K562 (cell line): ENCODE measurements at places on chromosomes 16 and 17. TPM values are rescaled to one million over a fixed set of nuclear protein-coding genes. Genes with fewer than 3 reads are reported as not detected.

Gene IL17C
- total RNA-seq, result not detected in 2 replicates

DNA sequence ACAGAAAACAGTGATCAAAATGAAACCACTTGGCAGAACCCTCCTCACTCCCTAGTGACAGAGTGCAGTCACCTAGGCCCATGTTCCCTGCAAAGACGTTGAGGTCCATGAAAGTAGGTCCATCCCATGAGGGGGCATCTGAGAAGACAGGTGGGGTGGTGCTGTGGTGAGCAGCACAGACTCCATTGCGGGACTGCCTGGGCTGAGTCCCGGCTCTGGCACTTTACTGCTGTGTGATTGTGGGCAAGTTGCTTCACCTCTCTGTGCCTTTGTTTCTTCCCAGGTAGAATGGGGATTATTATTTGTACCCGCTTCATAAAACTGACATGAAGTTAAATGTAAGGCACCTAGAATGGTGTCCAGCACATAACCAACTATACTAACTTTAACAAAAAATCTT lies 23.5 kb upstream of the RHOT1 start:
- peaks cover 2% of the 10 kb centered on the region; the same call in 1 of the 3 replicates for H3K4me1 ChIP-seq
- H3K27me3 ChIP-seq, result peaks cover 11% of the 10 kb centered on the region; the same call in 2 of the 3 replicates
- no peaks in the 10 kb centered on the region for H3K36me3 ChIP-seq
- H3K4me3 ChIP-seq, result no peak overlapping the region
- no peak for DNase-seq

GRCh38 chr16:80105751-80106150 lies 435.0 kb upstream of the DYNLRB2 start:
- no peak for DNase-seq
- peaks cover 13% of the 10 kb centered on the region; the same call in 1 of the 3 replicates for H3K27me3 ChIP-seq
- no peak overlapping the region for H3K4me3 ChIP-seq
- H3K4me1 ChIP-seq, result no peaks in the 10 kb centered on the region

DNA sequence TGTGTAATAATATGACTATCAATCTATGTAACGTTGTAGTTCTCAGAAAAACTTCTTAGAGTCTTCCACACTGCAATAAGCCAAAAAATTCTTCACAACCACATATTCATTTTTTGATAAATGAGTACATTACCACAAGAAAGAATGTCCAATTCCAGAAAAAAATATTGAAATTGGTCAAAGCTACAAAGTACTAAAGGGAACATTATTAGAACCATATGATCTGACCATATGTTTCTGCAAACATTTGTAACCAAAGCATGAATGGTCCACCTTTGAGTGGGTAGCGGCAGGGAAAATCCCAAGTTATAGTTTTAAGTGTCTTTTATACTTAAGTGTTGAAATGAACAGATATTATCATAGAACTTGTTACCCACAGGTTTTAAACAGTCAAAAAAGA lies 71.7 kb upstream of the NACA2 start:
- DNase-seq, result no peak
- H3K36me3 ChIP-seq, result no peaks in the 10 kb centered on the region
